ENCODE measurements at places on chromosomes 2 and 18.

GRCh38 chr2:111032721-111033429, 87.8 kb upstream of the BCL2L11 start:
- no peak for DNase-seq

DNA sequence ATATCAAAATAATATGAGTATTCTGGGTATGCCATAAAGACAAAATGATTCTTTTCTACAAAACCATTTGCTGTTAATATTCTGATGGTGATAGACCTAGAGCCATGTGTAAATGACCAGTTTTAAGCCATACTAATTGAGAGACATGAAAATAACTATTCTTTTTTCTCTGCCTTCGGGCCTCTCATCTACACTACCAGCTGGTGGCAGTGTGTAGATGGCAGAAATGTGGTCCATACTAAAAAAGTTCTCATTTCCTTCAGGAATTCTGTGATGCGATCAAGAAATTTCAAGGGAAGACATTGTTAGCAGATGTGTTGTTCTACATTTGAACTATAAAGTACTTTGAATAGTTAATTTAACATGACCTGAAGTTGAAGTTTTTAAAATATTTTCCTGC, 485.2 kb downstream of the TRIB2 start:
- no peak for DNase-seq

GRCh38 chr2:196742685-196743084, 56.8 kb downstream of the GTF3C3 start:
- no peak for DNase-seq

GRCh38 chr2:222232372-222232771, 66.4 kb downstream of the PAX3 start:
- DNase-seq: no peak

DNA sequence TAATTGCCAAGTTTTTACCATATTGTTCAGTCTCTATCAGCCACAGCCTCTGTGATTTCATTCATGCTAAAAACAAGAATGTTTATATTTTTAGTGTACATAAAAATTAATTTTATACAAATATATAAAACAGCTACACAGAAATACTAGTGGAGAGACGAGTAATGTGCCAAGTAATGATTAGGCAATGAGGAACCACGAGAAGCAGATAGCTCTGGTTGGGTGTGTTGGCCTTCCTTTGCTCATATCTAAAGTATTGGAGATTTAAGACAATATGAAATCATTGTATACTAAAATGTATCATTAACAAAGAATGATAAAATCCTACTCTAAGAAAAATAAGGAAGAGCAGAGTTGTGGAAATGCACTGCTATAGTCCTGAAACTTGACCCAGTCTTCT, 326.7 kb downstream of the AGAP1 start:
- DNase-seq: no peak

- no peak for DNase-seq
Measured at GRCh38 chr2:239133945-239134570, 266.8 kb downstream of the HDAC4 start.

GRCh38 chr18:74303936-74304335, 11.7 kb upstream of the C18orf63 start:
- DNase-seq: no peak

GRCh38 chr2:109346601-109347228, 217.7 kb downstream of the SH3RF3 start:
- no peak for DNase-seq

DNA sequence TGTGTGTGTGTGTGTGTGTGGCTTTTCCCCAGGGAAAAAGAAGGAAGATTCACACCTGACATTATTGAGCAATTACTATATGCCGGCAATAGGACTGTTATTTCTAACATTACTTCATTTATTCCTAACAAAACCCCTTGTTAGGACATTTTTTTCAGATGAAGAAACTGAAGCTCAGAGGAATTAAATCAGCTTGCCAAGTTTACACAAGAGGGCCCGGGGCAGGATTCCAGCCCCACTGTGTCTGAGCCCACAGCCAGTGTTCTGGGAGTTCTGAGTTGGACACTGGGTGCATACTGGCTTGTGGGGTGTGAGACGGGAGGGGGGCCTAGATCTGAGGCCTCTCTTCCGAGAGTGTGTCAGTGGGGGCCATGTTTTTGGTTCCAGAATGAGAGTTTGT, 9.9 kb downstream of the TOGARAM2 start:
- DNase-seq: no peak

DNA sequence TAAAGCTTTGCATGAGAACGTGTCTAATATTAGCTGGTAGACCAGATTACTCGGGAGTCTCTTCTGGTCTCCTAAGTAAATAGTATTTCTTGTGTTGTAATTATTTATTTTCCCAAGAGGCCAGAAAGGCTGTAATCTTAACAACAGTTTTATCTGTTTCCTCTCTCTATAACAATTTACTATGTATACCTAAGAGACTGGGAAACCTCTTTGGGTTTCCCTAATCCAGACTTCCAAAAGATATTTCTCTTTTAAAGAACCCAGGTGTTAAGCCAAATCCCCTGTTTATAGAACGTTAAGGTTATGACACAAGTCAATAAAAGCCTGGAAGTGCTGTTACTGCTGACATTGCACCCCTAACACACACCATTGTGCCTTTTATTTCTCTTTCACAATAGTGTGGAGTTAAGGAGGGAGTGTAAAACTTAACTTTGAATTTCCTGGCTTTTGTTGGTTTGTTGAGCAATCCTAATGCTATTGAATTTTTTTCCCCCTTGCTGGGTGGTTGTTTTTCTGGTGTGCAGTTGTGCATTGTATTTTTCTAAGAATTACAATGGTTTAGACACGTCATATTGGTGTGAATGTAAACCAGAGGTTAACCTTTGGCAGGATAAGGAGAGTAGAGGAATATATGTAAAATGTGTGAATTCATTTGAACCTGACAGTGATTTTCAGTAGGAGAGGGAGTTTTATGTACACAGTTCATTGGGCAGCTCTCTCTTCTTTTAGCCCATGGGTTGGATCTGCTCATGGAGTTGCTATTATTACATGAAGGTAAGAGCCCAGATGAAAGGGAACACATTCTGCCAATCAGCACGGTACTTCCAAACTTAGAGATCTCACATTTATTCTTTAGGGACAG, 192.8 kb downstream of the MTX2 start:
- no peak for DNase-seq

- no peak for DNase-seq
Measured at GRCh38 chr2:95056044-95056443, 30.5 kb downstream of the MAL start.

DNA sequence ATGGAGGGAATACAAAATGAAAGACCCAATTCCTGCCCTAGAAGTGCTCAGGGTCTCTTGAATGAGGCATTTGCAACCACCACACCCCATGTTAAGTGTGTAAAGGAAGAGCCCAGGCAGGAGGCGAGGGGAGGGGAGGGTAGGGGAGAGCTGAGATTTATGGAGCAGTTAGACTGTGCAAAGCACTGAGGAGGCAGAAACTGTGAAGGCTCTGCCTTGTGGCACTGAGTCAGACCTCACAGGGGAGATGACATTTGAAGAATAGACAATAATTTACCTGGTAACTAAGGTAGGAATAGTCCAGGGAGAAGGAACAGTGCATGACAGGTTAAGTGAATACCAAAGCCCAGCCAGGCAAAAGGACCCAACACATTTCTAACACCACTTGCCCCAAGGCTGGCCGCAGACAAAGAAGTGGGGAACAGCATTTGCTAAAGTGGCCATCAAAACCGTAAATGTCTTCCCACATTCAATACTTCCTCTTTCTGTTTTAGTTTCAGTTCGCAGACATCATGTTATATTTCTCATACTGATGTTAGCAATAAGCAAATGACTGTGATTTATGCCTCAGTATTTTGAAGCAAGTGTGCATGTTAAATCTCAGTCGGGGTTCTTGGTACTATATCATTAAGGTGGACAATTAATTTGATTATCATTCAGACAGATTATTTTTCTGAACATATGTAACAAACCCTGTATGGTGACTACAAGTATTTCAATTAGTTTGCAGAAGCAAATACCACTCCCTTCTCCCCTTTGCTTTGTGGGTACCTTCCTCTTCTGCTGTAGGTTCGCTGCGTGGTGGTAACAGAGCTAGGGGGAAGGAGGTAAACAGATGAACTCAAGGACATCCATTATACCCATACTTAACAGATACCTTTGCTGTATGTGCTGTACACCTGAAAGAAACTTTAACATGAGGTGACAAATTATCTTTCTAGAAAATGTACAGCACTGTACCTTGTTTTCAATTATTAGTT, 27.5 kb downstream of the CDH20 start:
- DNase-seq: no peak

- no peak for DNase-seq
Measured at GRCh38 chr2:121187351-121187981, 97.5 kb downstream of the TFCP2L1 start.

DNA sequence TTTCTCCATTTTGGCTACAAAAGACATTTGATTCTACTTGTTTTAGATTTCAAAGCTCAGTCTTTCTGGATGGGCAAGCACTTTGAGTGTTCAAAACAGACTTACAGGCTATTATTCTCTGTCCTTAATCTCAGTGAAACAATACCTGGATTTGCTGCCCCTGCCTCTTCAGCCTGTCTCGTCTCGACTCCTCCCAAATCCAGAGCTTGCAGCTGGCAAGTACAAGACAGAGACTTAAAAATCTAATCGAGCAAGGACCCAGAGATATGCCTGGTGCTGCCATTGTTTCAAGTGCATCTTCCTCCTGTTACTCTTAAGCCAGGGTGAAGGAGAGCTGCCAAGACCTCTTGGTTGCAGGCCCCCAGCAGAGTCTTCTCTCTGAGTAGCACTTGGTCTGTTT, 59.2 kb downstream of the LRRC30 start:
- DNase-seq: no peak

DNA sequence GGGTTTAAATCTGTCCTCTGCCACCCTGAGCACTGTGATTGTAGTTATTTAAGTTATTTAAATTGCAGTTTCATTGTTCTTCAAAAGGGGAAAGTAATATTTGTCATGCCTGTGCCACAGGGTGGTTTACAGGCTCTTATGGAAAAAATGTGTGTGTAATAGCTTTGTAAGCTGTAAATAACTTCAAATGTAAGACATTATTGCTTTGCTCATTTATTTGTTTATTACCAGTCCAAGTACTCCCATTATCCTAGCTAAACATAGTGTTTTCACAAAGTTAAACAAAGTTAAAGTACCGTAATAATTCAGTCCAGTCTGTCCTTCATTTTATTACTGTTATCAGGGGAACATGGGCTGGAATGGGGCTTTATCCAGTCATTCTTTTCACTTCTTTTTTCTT, 43.4 kb upstream of the IGFBP2 start:
- DNase-seq: no peak

- no peak for DNase-seq
Measured at GRCh38 chr2:54897420-54898310, 152.6 kb downstream of the RTN4 start.

GRCh38 chr2:134379722-134380121, 125.8 kb downstream of the MGAT5 start:
- DNase-seq: no peak

DNA sequence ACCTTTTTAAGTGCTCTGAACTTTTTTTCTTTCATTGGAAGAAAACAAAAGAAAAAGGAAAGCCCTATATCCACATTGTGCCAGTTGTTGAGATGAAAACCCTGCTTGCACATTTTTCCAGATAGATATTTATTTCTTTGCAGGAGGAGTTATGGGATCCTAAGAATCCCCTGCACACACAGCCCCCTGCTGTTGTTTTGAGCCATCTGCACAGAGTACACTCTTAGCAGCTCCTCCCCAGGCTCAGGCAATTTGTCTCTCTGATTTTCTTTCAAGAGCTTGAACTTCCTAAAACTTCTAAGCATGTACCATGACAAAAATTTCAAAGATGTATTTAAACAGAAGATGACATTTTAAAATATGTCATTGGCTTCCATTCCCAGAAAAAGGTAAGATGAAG, 436.9 kb downstream of the METTL4 start:
- no peak for DNase-seq

DNA sequence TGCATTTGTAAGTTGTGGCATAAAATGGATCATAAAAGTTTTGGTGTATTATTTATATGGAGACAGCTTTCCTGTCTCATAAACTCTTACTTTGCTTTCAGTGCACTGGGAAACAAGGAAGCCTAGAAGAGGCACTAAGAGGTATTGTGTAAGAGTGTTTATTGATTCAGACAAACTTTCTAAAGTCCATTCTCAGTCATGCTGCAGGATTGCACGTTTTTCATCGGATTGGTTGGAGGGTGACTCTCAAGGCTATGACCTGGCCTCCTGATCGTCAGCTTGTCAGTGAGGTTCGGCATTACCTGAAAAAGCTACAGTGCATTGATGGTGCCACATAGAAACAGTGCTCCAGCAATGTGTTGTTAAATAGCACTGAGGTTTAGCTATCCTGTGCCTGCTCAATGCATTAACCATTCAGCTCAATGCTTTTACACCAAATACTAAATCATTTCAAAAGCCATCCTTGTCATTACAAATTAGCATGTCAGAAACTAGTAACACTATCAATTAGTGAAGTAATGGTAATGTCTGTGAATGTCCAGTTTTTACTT, 545.5 kb downstream of the CBLN2 start:
- DNase-seq: no peak

GRCh38 chr2:32074134-32074506, 10.8 kb downstream of the SPAST start:
- DNase-seq: no peak

DNA sequence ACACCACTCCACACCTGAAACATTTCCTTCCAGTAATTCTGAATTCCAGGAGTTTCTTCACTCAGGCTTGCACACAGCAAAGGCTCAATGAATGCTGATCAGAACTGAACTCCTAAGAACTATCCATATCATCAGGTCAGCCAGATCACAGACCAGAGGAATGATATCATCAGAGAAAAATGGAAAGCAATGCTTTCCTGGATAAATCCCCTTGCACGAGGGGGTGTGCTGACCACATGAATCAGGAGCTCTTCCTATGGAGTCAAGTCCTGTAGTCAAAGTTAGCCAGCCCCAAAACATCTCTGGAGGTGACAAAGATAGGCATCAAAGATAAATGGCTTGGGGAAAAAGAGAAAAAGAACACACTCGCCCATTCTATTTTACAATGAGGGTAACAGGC, 83.8 kb upstream of the ACVR2A start:
- DNase-seq: no peak

- DNase-seq: no peak
Measured at GRCh38 chr2:105824446-105824845, 79.7 kb downstream of the NCK2 start.

GRCh38 chr2:190970160-190970559, 43.8 kb downstream of the STAT1 start:
- DNase-seq: no peak

DNA sequence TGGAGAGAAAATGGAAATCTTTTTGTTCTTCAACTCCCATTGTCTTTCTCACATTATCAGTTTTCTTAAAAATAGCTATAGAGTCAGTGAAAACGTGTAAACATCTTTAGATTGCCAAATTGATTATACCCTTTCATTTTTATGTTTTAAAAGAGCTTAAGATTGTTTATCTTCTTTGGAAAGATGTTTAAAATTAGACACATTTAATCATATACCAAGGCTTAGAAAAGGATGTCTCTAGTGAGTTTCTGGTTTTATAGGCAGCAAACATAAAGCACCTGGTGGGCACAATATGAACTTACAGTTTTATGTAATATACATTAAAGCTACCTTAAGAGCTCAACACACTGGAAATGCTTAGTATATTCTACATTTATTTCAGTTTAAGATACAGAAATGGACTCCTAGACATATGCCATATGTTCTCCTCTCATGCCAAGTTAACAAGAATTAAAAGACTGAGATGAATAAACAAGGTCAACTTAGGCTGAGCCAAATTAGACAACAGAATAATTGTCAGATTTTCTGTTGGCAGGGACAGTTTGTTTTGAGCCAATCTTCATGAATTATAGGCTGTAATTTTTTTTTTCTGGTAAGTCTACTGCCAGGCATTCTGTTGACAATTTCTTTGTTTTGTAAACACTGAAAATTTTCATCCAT, 112.7 kb downstream of the OTX1 start:
- peak; percentile 12 for DNase-seq

- DNase-seq: no peak
Measured at GRCh38 chr2:217327953-217328621, 468.2 kb upstream of the TNP1 start.
